ENCODE measurements at places on chromosomes 11 and 22. TPM values are rescaled to one million over a fixed set of nuclear protein-coding genes. Genes with fewer than 3 reads are reported as not detected.
A peak's percentile ranks its signal among the peaks of the same experiment; 100 is the strongest.

- no peak overlapping the region for H3K4me3 ChIP-seq
- no peaks in the 10 kb centered on the region for H3K36me3 ChIP-seq
- peaks cover 7% of the 10 kb centered on the region for H3K4me1 ChIP-seq
- no peak for DNase-seq
- H3K27ac ChIP-seq: no peak overlapping the region
Measured at GRCh38 chr11:22711880-22712279, 45.5 kb downstream of the GAS2 start.

Gene RBMXL2
- not detected for total RNA-seq

Gene TRPM5
- 0.46 TPM for total RNA-seq

DNA sequence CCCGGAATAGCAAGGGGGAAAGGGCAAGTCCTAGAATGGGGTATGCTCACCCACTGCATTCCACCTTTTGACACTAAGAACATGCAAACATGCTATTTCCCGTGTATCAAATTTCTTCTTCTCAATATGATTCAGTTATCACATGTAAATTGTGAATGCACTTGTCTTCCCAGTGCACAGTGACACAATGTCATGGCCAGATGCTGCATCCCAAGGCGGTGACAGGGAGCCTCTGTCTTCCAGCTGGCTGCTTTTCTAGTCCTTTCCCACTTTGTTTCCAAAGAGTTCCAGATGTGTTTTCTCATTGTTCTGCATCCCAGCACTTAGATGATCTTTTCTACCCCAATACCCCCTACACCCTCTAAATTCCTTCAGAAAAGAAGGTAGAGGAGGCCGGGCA, 12.4 kb downstream of the SLC25A18 start:
- H3K27me3 ChIP-seq: no peaks in the 10 kb centered on the region
- no peak overlapping the region for H3K27ac ChIP-seq
- H3K36me3 ChIP-seq: no peaks in the 10 kb centered on the region
- peaks cover 23% of the 10 kb centered on the region for H3K4me1 ChIP-seq
- H3K4me3 ChIP-seq: no peak overlapping the region

Gene GGTLC2
- total RNA-seq: not detected

GRCh38 chr11:47354913-47355282, 2.4 kb upstream of the MYBPC3 start:
- H3K27ac ChIP-seq: peak overlapping the region; percentile 8
- peak overlapping the region; percentile 88 for H3K4me3 ChIP-seq
- peaks cover 4% of the 10 kb centered on the region for H3K4me1 ChIP-seq
- DNase-seq: no peak

GRCh38 chr22:44926491-44927415, 83.1 kb downstream of the PHF21B start:
- no peak for DNase-seq
- H3K36me3 ChIP-seq: peaks cover 6% of the 10 kb centered on the region
- no peak overlapping the region for H3K4me3 ChIP-seq
- peaks cover 24% of the 10 kb centered on the region for H3K4me1 ChIP-seq
- H3K27me3 ChIP-seq: peaks cover 11% of the 10 kb centered on the region

Gene SLC35F2
- 22.0 TPM for total RNA-seq

- peaks cover 31% of the 10 kb centered on the region for H3K27me3 ChIP-seq
- no peaks in the 10 kb centered on the region for H3K36me3 ChIP-seq
- no peak overlapping the region for H3K27ac ChIP-seq
- DNase-seq: no peak
- H3K4me3 ChIP-seq: no peak overlapping the region
Measured at GRCh38 chr11:127242676-127243075, 242.1 kb upstream of the KIRREL3 start.

- no peaks in the 10 kb centered on the region for H3K4me1 ChIP-seq
- H3K27ac ChIP-seq: no peak overlapping the region
- no peak for DNase-seq
- H3K36me3 ChIP-seq: peaks cover 6% of the 10 kb centered on the region
- no peaks in the 10 kb centered on the region for H3K27me3 ChIP-seq
- no peak overlapping the region for H3K4me3 ChIP-seq
Measured at GRCh38 chr11:105991888-105992287, 30.2 kb downstream of the MSANTD4 start.

DNA sequence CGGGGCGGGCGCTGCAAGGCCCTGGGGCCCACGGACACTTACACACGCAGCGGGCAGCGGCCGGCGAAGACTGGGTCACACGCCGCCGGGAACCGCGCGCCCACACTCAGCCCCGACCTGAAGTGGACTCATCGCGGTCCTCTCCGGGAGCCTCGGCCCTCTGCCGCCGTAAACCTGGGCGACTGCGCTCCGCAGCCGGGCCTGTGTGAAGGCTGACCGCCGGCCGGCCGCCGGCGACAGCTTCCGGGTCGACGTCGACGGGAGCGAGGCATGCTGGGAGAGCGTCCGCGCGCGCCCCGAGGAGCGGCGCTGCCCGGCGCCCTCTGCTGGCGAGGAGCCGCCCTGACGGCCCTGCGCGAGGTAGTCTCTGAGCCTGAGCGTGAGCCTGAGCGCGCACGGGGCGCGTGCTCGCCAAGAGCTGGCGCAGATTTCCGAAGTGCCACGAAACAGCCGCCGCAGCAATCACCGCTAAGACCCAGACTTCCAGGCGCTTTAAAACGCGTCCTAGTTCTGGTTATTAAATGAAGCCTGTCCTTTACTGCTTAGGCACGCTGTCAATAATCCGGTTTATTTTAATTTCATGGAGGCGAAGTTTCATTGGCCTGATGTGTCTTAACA, at the start of gene SNX19:
TSS of gene SNX19 (minus strand) at position 242 of the 618 bp plus-strand sequence. CDS start 540 bp downstream, outside the sequence.
- DNase-seq: peak; percentile 96
- H3K36me3 ChIP-seq: peaks cover 10% of the 10 kb centered on the region
- H3K4me3 ChIP-seq: peak within 1 kb of the TSS; percentile 88
- peak within 1 kb of the TSS; percentile 72 for H3K27ac ChIP-seq

GRCh38 chr11:65126624-65127274, 4.6 kb downstream of the MRPL49 start:
- peaks cover 12% of the 10 kb centered on the region for H3K4me1 ChIP-seq
- no peak for DNase-seq
- peaks cover 6% of the 10 kb centered on the region for H3K36me3 ChIP-seq
- peak overlapping the region; percentile 21 for H3K27ac ChIP-seq

DNA sequence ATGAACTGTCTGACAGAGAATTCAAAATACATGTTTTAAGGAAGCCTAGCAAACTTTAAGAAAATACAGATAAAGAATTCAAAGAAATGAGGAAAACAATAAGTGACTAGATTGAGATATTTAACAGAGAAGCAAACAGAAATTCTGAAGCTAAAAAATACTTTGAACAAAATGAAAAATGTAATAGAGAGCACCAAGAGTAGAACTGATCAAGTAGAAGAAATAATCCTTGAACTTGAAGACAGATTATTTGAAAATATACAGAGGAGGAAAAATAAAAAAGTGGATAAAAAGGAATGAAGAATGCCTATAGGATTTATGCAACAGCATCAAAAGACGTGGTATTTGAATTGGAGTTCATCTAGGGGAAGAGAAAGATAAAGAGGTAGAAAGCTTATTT, 101.9 kb upstream of the OR4B1 start:
- no peak overlapping the region for H3K4me3 ChIP-seq
- H3K36me3 ChIP-seq: peaks cover 8% of the 10 kb centered on the region
- H3K27ac ChIP-seq: no peak overlapping the region
- H3K27me3 ChIP-seq: no peaks in the 10 kb centered on the region
- no peak for DNase-seq

Gene MS4A6E
- total RNA-seq: not detected

GRCh38 chr11:102427068-102427467, 25.5 kb downstream of the TMEM123 start:
- no peaks in the 10 kb centered on the region for H3K27me3 ChIP-seq
- peaks cover 15% of the 10 kb centered on the region for H3K36me3 ChIP-seq
- H3K4me3 ChIP-seq: no peak overlapping the region
- no peak for DNase-seq
- H3K4me1 ChIP-seq: peaks cover 47% of the 10 kb centered on the region
- no peak overlapping the region for H3K27ac ChIP-seq

Measured in type B pancreatic cell (in vitro differentiated cells).